ENCODE measurements at places on chromosomes 1 and 21.

DNA sequence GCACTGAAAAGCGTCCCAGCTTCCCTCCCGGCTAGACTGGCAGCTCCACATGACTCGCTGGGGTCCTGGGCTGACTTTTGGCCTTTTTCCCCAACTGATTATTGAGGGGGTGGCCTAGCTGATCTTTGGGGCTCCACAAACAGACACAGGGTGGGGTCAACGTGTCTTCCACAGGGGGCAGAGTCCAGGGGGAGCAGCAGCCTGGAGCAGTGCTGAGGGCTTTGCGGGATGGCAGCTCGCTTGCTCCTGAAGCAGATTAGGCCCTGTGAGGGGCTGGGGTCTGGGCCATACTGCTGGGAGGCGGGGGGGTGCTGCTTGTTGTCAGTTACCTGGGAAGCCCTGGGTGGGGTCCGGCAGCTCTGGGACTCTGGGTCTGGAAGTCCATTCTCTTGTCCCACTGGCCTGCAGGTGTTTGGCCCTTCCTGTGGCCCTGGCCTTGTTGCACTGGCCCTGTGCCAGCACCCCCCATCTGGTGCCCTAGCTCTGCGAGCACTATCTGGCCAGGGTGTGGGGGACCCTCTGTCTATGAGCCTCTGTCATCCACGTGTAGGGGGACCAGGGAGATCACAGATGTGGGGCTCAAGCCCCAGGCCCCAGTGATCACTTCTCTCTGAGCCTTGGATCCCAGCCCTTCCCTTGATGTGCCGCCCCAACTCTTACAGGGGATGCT is 12.3 kb upstream of the HES5 start:
- DNase-seq = no peak

DNA sequence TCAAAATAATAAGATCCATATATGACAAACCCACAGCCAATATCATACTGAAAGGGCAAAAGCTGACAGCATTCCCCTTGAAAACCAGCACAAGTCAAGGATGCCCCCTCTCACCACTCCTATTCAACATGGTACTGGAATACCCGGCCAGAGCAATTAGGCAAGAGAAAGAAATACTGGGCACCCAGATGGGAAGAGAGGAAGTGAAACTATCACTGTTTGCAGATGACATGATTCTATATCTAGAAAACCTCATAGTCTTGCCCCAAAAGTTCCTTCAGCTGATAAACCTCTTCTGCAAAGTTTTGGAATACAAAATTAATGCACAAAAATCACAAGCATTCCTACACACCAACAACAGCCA is 442.7 kb downstream of the PTBP2 start:
- no peak for DNase-seq

- no peak for DNase-seq
These were observed 77.4 kb upstream of the BACH1 start for GRCh38 chr21:29221253-29221744.

GRCh38 chr1:164588516-164589341 is 29.7 kb downstream of the PBX1 start:
- DNase-seq = no peak

- no peak for DNase-seq
These were observed 5.8 kb downstream of the OLIG1 start for GRCh38 chr21:33075596-33076195.

- DNase-seq = no peak
These were observed 362.9 kb upstream of the VAMP3 start for GRCh38 chr1:7407980-7408770.

DNA sequence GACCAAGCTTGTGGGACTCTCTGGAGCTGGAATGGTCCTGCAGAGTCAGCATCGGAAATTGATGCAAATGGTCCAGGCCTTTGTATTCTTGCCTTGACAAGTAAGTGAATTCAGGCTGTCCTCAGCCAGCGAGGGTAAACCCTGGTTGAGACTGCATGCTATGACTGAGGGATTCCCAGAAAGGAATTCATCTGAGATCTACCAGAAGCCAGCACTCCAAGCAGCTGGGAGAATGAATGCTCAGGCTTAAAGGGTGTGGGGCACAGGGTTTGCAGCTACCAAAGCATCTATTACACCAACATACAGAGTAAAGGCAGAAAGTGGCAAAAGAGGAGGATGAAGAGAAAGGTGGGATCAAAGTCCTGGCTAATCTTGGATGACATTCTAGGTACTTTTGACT is 257.0 kb upstream of the LYPLAL1 start:
- DNase-seq = no peak

- no peak for DNase-seq
These were observed 45.1 kb downstream of the SLX9 start for GRCh38 chr21:44984792-44985440.

GRCh38 chr1:226541231-226541630 is 7.3 kb upstream of the STUM start:
- DNase-seq = no peak

GRCh38 chr1:8763888-8764287 is 53.6 kb downstream of the RERE start:
- no peak for DNase-seq

DNA sequence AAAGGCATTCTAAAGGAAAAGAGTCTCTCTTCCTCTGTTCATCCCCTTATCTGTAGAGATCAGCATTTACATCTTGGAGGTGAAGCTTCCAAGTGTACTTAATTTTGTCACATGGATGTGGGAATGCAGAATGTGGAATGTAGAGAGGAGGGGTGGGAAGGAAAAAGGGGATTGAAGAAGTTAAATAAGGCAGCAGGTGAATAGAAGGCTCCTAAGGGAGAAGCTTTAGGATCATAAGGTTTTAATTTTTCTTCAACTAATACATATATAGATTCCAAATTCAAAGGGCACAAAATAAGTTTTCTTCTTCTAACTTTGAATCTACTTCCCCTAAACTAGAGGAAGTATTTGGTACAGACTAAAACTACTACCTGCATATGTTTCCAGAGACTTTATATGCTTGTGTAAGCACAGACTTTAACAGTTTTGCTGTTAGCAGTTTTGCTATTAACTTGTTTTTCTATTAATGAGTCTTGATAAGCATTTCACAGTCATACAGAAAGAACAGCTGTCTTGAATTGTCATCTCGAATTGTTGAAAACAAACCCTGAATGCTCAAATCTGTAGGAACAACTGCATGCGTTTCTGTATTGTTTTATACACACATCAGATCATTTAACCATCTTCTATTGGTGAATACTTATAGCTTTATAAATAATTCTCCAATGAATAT is 12.7 kb downstream of the TENT5C start:
- no peak for DNase-seq

DNA sequence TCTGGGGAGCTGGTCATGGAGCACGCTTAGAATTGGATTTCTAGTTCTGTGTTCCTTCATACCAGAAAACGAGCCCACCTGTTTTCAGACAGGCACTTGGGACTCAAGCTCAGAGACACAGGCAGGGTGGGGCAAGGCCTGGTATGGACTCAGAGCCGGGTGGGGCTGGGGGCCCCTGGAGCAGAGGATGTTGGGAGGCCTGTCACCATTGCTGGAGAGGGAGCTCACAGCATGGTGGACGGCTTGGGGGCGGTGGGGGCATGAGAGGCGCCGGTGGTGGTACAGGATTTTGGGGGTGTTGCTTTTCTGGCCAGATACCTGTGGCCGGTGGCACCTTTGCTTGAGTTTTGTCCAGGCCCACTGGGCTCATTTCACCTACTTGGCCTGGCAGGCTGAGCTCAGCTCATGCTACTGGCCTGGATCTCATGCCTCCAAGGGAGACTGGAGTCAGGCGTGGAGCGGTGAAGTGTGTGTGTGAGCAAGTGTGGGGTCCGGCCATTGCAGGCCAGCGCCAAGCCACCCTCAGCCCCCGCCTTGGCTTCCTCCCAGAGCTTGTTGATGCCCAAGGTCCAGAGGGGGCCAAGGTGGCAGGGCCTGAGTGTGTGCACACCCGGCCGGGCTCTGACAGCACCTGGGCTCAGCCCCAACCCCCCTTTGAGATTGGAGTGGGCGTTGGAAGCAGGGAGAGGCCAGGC is 8.7 kb downstream of the SLX9 start:
- no peak for DNase-seq

- DNase-seq = no peak
These were observed 4.3 kb downstream of the TRIM46 start for GRCh38 chr1:155177918-155178281.

DNA sequence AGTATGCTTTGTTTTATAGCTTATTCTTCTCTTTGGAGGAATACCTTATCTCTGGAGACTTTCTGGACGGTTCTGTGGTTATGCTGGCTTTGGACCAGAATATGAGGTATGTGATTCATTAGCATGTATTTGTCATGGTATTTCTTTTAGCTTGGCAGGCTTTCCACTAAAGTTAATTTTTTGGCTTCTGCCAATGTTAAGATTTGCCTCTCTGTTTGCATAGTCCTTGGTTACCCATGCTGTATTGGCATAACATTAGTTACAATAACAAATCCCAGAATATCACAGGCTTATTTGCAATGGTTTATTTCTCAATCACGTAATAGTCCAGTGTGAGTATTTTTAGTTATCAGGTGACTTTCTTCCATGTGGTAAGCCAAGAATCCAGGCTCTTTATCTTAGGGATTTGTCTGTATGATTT is 9.7 kb downstream of the ZMPSTE24 start:
- no peak for DNase-seq
